ENCODE measurements at places on chromosomes 16 and 17.

DNA sequence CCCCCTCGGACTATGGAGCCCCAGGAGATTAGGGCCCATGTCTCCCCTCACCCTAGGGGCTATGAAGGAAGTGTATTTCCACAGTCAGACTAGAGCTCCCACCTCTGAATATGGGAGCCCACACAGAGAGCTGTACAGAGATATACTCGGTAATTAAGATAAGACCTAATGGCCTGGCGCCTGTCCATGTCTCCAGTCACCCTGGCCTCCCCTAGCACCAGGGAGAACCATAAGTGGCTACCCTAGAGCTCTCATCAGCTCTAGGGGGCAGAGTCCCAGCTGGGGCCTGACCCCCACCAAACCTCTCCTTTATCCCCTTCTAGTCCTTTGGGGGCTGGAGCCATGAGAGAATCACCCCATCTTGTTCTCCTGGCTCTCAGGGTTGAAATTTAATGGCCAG is 2.4 kb downstream of the TMEM101 start:
- DNase-seq = no peak

DNA sequence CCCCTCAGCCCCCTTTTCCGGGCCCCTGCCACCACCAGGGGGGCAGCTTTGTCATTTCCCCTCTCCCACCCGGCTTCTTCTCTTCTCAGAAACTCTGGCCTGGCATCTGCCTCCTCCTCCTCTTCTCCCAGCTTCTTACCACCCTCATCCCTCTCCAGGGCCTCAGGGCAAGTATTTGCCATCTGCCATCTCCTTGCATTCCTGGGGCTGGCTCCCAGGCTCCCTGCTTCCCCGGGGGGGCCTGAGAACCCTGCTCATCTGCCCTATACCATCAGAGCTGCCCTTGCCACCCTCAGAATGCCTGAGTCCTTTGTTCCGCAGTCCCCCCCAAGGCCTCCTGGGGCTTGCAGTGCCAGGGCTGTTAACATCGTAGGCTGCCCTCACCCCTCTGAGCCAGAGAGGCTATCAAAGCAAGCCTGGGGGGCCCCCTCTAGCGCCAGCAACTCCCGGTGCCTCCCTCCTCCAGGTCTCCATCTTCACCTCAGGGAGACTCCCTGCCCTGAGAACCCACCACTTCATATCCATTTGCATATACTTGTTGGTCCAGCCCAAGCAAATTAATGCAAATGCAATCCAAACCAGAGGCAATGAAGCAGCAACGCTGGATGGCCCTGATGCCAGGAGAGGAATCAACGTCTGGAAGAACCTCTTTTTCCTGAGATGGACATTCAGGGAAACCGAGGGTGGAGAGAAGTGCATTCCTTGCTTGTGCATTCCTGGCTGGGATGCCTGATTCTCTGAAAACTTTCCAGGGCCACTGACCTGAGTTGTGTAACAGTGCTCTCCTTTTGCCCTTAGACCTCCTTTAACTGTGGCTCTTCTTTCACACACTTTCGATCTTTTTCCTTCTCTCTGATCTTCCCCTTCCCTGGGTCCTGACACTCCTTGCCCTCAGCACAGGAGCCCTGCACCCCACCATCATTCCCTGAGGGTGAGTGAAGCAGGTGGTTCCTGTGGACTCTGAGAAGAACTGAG is 20.7 kb upstream of the SP2 start:
- no peak for DNase-seq

- DNase-seq = no peak
These were observed 1.5 kb downstream of the EDC4 start for GRCh38 chr16:67874372-67874771.

DNA sequence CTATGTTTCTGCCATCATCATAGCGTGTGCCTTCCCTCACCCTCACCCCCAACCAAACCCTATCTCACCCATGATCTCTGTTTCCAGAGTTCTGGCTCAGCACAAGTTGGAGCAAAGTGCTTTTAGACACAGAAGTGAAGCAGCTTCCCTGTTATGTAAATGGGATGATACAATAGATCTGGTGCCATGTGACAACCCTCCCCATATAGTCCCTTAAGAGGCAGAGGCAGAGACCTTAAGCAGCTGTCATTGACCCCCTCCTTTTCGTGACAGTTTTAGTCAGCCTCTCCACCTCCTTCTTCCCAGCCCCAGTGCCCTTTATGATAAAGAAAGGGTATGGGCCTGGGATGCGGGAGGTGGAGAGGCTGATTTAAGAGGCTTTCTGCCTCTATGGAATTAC is 40.3 kb upstream of the MED13 start:
- DNase-seq = peak; percentile 13

GRCh38 chr17:62800585-62800984 is 7.5 kb downstream of the MARCHF10 start:
- no peak for DNase-seq

GRCh38 chr17:32102172-32102571 is 40.1 kb upstream of the RHOT1 start:
- no peak for DNase-seq

DNA sequence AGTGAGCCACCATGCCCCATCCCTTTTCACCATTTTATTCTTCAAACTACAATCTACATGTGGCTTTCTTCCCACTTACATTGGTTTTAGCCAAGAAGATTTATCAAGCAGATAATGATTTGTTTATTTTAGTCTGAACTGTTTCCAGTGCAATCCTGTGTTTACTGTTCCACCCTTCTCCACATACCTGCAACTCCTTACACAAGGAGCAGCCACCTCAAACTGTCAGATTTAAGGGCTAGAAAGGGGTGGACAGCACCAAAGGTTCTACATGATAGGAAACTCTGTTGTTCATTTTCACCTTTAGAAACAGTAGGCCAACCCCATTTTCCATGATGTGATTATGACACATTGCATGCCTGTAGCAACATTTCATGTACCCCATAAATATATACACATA is 1.9 kb downstream of the RUNDC1 start:
- no peak for DNase-seq

- DNase-seq = no peak
These were observed 20.5 kb downstream of the MYO15A start for GRCh38 chr17:18129041-18129502.

DNA sequence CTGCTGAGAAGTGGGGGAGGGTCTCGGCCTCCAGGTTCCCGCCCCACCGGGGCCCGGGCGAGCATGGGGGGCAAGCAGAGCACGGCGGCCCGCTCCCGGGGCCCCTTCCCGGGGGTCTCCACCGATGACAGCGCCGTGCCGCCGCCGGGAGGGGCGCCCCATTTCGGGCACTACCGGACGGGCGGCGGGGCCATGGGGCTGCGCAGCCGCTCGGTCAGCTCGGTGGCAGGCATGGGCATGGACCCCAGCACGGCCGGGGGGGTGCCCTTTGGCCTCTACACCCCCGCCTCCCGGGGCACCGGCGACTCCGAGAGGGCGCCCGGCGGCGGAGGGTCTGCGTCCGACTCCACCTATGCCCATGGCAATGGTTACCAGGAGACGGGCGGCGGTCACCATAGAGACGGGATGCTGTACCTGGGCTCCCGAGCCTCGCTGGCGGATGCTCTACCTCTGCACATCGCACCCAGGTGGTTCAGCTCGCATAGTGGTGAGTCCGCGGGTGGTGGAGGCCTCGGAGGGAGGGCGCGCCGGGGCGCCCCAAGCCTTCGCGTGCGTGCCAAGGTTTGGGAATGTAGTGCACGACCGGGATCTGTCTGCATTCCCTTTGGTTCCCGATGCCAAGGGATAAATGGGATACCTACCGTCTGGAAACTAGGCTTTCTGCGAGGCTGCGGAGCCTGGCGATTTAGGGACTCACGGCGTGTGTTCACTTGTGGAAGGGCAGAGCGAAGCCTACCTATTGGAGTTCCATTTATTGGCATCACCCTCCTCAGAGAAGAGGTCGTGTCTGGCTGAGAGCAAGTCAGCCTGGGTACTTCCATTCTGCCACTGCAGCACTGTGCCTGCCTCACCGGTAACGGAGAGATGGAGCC is 1.0 kb downstream of the ZNRF1 start:
- DNase-seq = no peak

GRCh38 chr16:55615071-55615470 is 40.7 kb upstream of the SLC6A2 start:
- no peak for DNase-seq

DNA sequence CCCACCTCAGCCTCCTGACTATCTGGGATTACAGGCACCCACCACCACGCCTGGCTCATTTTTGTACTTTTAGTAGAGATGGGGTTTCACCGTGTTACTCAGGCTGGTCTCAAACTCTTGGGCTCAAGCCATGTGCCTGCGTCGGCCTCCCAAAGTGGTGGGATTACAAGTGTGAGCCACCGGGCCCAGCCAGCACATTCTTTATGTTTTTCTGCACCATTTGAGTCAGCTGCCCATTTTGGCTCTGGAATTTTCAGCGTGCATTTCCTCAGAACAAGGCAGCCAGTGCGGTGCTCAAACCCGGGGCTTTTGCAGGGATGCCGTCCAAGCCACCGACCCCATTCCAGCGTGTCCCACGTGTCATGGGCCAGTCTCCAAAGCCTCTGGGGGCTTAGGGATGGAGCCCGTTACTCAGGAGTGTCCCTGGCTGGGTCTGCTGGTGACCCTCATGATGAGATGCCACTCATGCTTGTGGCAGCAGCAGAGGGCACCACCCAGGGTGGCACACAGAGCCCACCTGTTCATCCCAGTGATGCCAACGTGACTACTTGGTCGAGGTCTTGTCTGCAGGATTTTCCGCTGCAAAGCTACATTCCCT is 3.7 kb upstream of the RAB40C start:
- DNase-seq = no peak

GRCh38 chr16:20333120-20333519 is 5.8 kb upstream of the GP2 start:
- DNase-seq = no peak

DNA sequence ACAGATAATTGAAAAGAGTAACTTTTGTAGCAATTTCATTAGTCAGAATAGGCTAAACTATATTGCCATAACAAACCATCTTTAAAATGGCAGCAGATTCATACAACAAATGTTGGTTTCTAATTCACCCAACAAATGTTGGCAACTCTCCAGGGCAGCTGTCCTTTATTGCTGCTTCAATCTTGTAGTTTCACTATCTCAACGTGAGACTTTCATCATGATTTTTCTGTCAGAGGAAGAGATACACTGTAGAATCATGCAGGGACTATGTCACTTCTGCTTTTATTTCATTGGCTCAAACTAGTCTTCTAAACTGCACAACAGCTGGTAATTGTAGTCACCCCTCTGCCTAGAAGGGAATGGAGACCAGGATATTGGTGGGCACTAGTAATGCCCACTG is 174.2 kb downstream of the TANC2 start:
- DNase-seq = peak; percentile 97

- no peak for DNase-seq
These were observed 8.4 kb downstream of the SRL start for GRCh38 chr16:4233431-4233830.

Data from inflammatory macrophage treated with lipopolysaccharide for 4 hours (primary cell).